Stimulated activated CD8-positive, alpha-beta memory T cell treated with anti-CD3 and anti-CD28 coated beads, Interleukin-4, amount 100 ng/mL, for 4 hours (primary cell): ENCODE measurements at places on chromosomes 7 and 10.

DNA sequence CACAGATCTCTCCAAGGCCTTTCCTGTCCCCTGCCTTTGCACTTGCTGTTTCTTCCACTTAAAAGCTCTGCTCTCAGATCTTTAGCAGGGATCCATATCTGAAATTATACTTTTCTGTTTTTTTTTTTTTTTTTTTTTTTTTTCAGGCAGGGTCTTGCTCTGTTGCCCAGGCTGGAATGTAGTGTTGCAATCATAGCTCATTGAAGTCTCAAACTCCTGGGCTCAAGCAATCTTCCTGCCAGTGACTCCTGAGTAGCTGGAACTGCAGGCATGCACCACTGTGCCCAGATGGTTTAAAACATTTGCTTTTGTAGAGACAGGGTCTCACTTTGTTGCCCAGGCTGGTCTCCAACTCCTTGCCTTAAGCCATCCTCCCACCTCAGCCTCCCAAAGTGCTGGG is 5.0 kb upstream of the TSPAN15 start:
- no peak for DNase-seq

- DNase-seq, result no peak
Measured at GRCh38 chr7:156691764-156692163, 51.2 kb downstream of the RNF32 start.

GRCh38 chr7:19203686-19204085 is 58.5 kb upstream of the FERD3L start:
- DNase-seq, result no peak

DNA sequence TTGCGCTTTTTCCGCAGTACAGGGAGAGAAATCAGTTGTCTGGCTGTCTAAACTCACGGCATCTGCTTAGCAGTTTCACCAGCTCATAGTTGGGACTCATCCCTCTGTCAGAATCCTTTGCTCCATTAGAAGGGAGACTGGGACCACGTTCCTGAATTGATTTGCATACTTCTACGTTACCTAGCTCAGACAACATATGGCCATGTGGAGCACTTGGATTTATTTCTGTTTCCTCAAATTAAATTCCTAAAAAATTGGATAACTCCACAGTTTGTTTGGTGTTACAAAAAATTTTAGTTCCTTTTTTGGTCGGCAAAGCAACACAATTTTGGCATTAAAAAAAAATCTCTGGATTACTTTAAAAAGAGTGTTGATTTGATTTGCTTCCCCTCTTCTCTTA is 614.0 kb downstream of the AUTS2 start:
- DNase-seq, result no peak

- DNase-seq, result no peak
Measured at GRCh38 chr10:79932841-79933379, 16.0 kb downstream of the SFTPD start.

- no peak for DNase-seq
Measured at GRCh38 chr7:88071994-88072714, 138.1 kb downstream of the ADAM22 start.
